ENCODE measurements at places on chromosomes 12 and 14.

GRCh38 chr12:71057330-71057729 is 100.5 kb downstream of the TSPAN8 start:
- no peak for DNase-seq

GRCh38 chr14:99724939-99725773 is 41.1 kb downstream of the CYP46A1 start:
- DNase-seq: no peak

- DNase-seq: no peak
Measured at GRCh38 chr12:29200586-29200985, 51.5 kb downstream of the FAR2 start.

DNA sequence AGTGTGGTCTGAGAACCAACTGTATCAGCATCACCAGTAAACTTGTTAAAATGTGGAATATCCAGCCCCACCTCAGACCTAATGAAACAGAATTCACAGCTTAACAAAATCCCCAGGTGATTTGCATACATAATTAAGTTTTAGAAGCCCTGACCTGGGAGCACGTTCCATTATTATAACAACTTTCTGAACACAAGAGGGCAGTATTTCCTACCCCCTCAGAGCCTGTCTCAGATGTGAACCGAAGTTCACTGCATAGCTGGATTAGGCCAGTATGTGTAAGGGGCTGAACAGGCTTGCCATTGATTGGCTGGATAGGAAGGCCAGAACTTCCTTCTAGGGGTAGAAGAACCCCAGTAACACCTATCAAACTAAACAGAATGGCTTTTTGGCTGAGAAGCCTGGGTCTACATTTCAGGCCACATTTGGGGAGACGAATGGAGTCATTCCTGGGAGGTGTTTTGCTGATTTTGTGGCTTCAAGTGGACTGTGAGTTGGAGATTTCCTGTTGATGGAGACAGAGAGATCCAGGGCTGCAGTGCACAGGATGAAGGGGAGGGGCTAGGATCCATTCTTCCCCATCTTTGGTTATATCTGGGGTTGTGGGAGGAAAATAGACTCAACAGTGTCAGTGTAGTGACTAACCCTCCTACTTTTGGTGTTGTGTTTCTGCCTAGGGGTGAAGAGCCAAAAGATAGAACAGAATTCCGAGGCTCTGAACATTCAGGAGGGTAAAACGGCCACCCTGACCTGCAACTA is 94.7 kb upstream of the OR4E1 start:
- no peak for DNase-seq

DNA sequence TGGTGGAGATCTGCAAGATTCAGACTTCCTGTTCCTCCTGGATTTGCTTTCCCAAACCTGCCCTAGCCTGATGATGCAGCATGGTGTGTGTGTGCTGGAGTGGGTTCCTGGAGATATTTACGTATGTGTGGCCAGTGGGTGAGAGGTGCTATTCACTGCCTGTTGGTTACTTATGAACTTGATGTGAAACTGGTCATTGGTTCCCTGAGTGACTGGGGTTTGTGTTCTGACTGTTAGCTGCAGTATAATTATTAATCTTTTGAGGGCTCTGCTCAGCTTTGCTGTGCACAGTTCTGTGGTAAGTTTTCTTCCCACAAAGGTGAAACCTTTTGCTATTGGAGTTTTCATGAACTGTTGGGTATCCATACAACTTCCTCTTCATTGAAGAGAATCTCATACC is 541.8 kb upstream of the FBXO33 start:
- no peak for DNase-seq

DNA sequence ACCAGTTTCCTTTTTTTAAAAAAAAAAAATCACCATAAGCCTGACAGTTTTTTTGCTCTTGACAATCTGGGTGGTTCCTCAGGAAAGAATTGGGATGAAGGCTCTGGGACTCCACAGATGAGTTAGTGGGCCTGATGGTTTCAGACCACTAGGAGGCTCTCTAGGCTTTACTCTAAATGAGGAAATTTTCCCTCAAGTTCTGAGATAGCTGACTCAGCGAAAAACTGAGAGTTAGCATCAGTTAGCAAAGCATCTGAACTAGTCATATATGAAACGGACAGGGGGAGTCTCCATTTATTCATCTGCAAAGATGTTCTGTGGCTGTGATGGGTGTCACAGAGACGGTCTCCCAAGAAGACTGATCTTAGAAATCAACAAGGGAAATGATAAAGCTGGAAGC is 314.3 kb upstream of the OR4E1 start:
- DNase-seq: no peak

Measured in stimulated activated CD8-positive, alpha-beta memory T cell treated with anti-CD3 and anti-CD28 coated beads, Interleukin-2, amount 100 ng/mL, for 1 hour (primary cell).